Hepatocyte (in vitro differentiated cells): ENCODE measurements at places on chromosomes 7 and 10.
A peak's percentile ranks its signal among the peaks of the same experiment; 100 is the strongest.

- no peak for DNase-seq
Observed at GRCh38 chr7:108097703-108098102, 32.5 kb downstream of the LAMB4 start.

DNA sequence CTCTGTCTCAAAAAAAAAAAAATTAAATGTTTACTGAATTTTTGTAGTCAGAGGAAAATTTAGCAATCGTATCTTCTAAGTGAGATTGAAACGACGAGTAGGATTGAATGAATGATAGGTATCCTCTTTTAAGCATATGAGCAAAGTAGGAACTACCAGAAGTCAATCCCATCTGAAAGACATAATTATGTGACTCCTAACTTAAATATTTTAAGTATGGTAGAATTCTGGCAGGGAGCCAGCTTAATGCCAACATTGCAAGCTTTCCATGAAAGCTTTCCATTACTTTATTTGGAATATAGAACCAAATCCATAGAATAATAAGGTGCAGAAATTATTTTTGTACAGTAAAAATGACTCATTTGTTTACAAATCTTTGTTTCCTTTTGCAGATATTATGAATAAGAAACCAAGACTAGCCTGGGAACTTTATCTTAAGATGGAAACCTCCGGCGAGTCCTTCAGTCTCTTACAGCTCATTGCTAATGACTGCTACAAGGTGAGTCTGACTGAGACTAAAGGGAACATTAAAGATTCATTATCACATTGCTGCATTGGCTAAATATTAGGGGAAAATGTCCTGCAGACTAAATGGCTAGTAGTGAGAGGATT, 50.2 kb upstream of the UBN2 start:
- no peak for DNase-seq

DNA sequence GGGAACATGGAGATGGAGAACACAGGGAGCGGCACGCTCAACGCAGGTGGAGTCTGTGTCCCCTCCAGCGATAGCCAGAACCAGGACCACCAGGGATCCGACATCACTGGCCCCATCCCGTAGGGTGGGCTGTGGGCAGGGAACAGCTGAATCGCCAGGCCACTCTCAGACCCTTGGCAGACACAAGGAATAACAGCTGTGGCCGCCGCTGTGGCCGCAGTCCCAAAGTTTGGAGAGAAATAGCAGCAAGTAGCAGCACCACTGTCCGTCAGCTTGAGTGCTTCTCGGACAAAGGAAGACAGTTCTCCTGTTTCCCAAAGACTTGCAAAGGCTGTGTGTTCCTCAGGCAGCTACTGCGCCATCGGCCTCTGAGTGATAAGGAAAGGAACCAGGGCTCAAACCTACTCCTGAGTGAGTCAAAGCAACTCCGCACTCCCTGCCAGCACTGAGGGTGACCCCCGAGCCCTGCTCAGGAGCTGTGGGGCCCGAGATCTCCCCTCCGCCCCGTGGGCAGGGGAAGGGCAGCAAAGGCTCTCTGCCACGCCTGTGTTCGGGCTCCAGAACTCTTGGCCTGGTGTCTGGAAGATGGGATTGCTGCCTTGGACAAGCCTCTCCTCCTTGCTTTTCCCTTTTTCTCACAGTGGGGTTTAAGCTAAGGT, 82.3 kb upstream of the FAM20C start:
- DNase-seq: no peak

GRCh38 chr7:143120691-143121405, 11.0 kb upstream of the PIP start:
- DNase-seq: no peak

DNA sequence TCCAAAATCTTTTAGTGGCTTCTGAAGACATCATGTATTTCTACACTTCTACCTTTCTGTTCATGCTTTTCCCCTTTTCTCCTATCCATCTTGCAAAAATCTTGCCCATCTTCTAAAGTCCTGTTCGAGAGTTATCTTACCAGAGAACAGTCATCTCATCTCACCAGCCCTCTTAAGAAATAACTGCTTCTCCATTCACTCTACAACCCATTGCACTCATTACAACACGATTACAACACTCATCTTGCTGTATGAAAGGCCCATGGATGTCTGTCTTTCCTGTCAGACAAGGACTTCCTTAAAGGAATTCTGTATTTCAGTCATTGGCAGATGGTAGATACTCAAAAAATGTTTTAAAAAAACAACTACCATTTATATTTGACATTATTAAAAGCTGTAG, 30.8 kb downstream of the ZNF438 start:
- no peak for DNase-seq

GRCh38 chr10:124065382-124066125, 27.8 kb downstream of the CHST15 start:
- DNase-seq: peak; percentile 57

DNA sequence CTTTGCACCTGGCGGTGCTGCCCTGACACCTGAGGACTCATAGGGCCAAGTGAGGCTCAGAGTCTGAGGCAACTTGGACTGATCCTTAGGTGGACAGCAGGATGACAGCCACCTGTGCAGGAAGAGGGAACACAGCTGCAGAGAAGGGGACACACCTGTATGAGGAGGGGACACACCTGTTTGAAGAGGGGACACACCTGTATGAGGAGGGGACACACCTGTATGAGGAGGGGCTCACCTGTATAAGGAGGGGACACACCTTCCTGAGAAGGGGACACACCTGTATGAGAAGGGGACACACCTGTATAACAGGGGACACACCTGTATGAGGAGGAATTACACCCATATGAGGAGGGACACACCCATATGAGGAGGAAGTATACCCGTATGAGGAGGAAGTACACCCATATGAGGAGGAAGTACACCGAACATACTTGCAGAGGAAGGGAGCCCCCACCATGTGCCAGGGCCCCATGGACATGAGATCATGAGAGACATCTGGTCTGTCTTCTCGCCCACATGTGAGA, 285.9 kb downstream of the ADARB2 start:
- no peak for DNase-seq

GRCh38 chr10:22252224-22252800, 34.5 kb upstream of the EBLN1 start:
- peak; percentile 53 for DNase-seq

- no peak for DNase-seq
Observed at GRCh38 chr10:113689057-113689456, 9.3 kb downstream of the CASP7 start.

DNA sequence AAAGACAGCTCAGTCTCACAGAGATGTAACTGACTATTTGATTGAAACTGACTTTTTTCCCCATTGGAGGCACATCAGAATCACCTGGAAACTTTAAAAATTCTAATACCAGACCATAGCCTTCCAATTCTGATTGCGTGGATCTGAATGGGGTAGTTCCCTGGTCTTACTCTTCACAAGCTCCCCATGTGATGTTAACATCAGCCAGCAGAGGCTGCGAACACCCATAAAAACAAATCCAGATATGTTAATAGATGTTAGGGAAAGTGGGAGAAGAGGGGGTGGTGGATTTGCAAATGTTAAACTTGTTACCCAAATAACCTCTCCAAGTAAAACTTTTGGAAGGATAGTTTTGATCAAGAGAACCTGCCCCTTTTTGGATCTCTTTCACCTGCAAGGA, 1133.4 kb downstream of the CNTNAP2 start:
- DNase-seq: no peak

DNA sequence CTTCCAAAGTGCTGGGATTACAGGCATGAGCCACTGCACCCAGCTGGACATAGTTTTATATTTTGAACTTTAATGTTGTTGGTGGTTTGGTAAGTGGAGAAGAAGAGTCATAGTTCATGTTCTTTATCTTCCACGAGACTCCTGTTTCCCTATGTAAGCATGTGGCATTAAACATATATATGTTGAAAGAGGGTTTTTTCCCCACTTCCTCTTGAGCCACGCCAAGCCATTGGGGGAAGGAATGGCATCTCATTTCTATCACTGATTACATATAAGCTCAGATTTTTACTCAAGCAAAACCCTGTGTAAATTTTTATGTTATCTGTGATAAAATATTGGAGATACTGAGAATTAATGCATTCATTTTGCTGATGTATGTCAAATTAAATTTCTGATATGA, 300.4 kb downstream of the PHF14 start:
- no peak for DNase-seq

DNA sequence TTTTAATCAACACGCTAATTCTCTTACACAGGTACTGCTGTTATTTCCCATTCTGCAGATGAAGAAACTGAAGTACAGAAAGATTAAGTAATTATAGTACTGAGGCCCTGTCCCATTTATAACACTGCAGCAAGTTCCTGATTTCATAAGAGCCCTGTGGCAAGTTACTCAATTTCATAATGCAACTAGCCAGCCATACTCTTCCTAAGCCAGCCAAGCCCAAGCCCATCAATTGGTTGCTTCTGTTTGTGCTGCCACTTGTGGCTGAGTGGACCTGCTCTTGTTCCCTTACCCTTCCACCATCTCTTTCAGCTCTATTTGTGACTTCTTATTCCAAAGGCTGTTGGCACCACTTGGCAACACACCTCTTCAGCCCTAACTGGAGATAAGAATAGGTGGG, 19.7 kb upstream of the PRPF18 start:
- DNase-seq: no peak

DNA sequence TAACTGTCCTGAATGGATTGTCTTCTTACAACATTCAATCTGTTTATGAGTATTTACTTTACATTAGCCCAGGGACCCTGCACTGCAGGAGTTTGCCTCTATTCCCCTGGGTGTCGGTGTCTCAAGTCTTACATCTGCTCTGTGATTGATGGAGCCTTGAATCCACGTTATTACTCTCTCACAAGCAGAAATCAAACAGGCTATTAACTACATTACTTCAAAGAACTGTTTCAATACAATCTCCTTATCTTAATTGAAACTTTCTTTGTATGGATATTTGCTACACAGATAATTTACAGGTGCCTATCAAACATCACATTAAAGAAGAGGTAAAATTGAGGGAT, 3.1 kb upstream of the ARID5B start:
- DNase-seq: no peak

GRCh38 chr7:16718111-16718656, 35.4 kb upstream of the TSPAN13 start:
- no peak for DNase-seq

DNA sequence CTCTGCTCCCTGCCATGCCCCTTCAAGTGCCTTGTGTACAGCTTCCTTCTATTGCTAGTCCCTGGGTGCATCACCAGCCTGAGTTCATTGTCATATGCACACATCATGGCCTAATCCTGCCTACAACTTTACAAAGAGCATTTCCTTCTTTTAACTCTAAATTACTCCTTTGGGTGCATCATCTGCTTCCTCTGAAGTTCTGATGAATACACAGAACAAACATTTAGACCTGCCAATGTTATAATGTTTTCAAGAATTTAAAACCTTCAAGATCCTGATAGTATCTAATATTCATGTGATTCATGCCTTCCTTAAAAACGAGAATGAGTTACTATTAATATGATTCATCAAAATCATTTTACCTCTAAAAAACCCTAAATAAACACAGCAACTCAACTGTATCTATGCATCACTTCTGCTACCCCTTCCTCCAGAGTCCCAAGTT, 357.1 kb downstream of the MAGI2 start:
- no peak for DNase-seq

DNA sequence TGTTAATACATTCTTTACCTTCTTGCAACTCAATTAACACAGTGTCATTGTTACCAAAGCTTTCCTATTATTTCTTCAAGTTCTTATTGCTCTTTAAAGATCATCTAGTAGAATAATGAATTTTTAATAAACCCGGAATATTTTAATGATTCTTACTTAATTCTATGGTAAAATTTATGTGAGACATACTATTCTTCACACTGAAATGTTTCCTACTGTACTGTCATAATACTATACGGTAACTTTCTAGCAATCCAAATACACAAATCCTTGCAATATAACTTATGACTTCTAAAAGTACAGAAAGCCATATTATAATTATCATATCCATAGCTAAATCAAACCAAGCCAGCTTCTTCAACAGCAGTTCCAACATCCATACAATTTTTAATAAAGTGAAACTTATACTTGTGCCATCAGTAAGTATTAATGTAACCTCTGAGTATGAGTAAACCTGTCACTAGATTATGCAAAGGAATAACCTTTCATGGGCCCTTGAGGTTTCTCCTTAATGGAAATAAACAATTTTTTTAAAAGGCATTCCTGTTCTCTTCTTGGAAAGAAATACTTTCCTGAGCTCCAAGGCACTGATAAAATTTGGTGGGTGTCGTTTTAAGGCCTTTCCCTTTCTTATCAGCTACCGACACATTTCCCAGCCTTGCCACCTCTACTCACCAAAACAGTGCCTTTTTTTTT, 87.4 kb downstream of the IMMP2L start:
- DNase-seq: no peak

DNA sequence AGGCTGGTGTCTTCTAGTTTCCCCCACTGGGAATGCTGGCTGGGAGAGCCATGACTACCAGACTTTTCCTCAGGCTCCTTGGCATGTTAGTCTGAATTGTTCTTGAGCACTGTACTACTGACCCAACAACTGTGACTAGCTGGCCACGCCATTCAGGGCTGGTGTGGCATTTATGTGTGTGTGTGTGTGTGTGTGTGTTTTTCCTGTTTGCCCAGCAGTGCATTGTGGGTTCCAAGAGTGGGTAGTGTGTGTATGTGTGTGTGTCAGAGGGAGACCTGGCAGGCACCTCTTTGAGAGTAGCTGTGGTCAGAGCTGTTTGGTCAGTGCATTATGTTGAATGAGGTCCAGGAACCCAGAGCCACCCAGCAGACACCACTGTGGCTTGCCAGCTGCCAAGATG, 9.2 kb downstream of the PCBD1 start:
- DNase-seq: no peak

DNA sequence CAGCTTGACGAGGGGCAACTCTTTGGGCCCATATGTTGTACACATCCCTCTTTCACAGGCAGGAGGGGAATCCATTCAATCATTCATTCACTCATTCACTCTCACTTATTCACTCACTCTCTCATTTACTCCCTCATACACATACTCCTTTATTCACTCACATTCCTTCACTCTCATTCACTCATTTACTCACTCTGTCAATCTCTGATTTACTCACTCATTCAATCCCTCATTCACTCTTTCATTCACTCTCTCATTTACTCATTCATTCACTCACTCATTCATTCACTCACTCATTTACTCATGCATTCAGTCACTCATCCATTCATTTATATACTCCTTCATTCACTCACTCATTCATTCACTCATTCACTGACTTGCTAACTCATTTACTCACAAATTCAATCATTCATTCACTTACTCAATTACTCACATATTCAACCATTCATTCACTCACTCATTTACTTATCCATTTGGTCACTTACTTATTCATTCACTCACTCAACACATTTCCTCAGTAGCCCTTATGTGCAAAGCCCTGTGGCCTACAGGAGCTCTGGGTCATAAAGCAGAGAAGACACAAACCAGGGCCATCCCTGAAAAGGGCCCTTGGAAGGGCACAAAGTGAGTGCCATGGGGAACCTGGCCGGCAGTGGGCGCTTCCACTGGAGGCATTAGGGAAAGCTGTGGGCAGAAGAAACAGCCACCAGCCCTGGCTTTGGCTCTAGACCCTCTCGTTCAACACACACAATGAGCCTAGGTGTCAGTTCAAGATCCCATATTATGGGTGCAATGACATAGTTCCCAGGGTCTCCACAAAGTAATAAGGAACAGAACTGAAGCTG, 26.0 kb downstream of the HIP1 start:
- DNase-seq: no peak

- no peak for DNase-seq
Observed at GRCh38 chr7:7921830-7922229, 46.8 kb upstream of the GLCCI1 start.

GRCh38 chr7:68888971-68889385, 709.3 kb upstream of the AUTS2 start:
- no peak for DNase-seq
